ENCODE measurements at places on chromosomes 5 and 9.

GRCh38 chr5:141298376-141298775 lies 5.5 kb downstream of the SLC25A2 start:
- no peak for DNase-seq

- DNase-seq, result no peak
These were observed 382.3 kb upstream of the SLC30A5 start for GRCh38 chr5:68711293-68712200.

DNA sequence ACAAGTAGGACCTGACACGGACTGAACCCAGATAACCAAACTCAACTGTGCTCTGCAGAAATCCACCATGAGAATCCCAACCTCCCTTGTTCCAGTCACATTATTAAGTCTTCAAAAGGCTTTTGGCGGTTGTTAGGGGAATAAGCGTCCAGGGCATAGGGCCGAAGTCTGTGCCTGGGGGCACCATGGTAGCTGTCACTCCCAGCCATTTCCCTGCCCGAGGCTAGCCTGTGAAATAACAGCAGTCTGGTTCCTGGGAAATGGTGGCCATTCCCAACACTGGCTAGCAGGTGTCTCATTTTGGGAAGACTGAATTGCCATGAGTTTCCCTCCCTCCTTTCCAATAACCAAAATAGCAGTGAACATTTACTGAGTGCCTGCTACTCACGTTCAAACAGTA lies 122.2 kb downstream of the CRB2 start:
- no peak for DNase-seq

GRCh38 chr5:154194345-154195329 lies 4.1 kb downstream of the GALNT10 start:
- DNase-seq, result no peak

- no peak for DNase-seq
These were observed at the start of gene GPSM1 for GRCh38 chr9:136327304-136327974. Gene GPSM1, plus strand, starts transcription at chr9:136327539. Its CDS starts 157 bp downstream, at chr9:136327696.
